T-helper 9 cell (primary cell): ENCODE measurements at places on chromosomes 16 and 17.

GRCh38 chr16:68279726-68280558 lies 15.6 kb downstream of the SLC7A6 start:
- DNase-seq: no peak

DNA sequence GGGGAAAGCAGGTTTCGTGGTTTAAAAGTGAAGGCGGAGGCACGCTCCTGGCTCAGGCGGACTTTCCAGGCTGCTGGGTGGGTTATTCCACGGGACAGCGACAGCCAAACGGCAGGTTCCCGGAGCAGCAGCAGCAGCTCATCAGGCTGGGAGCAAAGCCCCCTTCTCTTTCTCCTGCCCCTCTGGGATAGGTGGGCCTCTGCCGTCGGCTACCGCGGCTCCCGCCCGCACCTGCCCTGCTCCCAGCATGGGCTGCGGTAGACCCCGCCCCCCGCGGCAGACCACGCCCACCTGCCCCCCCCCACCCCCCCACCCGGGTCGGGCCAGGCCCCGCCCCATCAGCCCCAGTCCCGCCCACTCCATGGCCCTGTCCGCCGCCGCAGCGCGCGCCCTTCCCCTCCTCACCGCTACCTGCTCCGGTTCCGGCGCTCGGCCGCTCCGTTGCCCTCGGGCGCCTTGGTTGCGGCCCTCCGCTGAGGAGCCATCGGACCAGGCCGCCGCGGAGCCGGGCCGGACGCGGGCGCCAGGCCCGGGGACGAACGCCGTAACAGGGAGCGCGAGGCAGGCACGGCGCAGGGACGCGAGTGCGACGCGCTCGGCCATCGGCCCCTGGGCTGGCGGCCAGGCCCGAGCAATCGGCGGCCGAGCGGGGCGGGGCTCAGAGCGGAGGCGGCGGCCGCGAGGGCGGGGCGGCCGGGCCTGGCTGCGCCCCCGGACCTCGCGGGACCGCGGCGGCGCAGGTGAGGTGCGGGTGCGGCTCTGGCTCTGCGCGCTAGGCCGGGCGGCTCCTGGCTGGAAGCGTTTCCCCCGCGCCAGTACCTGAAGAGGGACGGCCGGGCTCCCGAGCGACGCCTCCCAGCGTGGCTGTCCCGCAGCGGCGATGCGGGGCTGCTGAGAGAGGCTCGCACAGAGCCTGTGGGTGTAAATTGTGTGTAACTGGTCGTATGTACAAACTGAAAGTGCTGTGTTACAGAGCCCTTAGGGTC lies at the start of the genes HEXD and OGFOD3:
TSS of gene HEXD (plus strand) at position 347 of the 986 bp plus-strand sequence. CDS start 1,453 bp downstream, outside the sequence.
TSS of gene OGFOD3 (minus strand) at position 586 of the 986 bp plus-strand sequence. CDS start at position 485, 101 bp downstream.
- DNase-seq: peak; percentile 78

GRCh38 chr16:69476920-69477443 lies 52.6 kb downstream of the CYB5B start:
- no peak for DNase-seq

DNA sequence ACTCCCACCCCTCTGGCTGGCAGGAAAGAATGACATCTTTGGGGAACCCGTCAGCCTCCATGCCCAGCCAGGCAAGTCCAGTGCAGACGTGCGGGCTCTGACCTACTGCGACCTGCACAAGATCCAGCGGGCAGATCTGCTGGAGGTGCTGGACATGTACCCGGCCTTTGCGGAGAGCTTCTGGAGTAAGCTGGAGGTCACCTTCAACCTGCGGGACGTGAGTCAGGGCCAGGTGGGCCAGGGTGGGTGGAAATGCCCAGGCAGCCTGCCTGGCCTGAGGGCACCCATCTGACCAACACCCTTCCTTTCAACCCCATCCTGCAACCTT lies 8.1 kb upstream of the DCAF7 start:
- DNase-seq: no peak

DNA sequence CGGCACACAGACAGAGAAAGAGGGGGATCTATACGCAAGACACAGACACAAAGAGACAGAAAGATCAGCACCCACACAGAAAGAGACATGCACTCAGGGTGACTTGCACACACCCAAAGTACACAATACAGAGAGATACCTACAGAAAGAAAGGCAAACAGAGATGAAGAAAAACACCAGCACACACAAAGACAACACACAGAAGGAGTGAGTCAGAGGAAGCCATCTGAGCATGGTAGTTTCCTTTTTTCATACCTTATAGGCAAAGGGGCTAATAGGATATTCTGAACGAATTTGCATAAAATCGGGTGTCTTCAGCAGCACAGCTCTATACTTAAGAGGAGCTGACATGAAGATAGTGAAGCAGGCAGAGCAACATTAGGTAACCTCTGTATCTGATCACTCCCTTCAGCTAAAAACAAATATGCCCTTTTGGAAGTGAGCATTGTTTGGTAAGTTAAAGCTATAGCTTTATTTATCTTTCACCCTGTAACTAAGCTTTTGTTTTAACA lies 198.6 kb downstream of the AATF start:
- no peak for DNase-seq

- DNase-seq: no peak
These were observed 382.8 kb downstream of the SEC14L1 start for GRCh38 chr17:77523540-77523939.

DNA sequence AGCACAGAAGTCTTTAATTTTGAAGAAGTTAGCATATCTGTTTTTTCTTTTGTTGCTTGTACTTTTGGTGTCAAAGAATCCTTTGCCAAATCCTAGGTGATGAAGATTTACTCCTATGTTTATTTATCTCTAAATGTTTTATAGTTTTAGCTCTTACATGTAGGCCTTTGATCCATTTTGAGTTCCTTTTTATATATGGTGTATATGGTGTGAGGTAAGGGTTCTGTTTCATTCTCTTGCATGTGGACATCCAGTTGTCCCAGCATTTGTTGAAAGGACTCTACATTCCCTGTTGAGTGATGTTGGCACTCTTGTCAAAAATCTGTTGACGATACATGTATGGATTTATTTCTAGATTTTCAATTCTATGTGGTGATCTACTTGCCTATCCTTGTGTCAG lies 62.2 kb downstream of the RNF213 start:
- DNase-seq: no peak

DNA sequence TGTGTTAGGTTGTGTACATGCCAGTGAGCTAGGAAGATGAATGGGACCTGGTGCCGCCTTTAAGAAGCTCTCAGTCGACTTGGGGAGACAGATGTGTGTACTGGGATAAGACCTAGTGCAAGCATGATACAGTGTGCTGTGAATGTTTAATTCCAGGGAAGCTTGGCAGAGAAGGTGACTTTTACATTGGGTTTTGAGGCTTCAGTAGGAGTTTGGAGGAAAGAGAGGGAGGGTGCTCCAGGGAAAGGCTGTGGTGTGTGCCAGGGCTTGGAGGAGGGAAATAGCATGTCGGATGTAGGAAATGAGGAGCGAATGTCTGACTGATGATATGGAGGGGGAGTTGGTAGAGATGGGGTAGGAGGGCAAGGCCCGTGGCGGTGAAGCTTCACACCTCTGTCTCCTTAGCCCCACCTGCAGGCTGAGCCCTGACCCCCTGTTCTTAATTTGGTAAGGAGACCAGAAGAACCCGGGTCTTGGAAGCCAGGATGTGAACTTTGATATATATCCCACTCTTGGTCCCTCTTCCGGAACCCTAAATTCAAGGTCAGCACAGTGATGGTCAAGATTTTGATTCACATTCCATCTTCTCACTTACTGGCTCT lies 76.6 kb downstream of the PLCG2 start:
- DNase-seq: no peak

GRCh38 chr17:2093349-2093748 lies 38.4 kb downstream of the HIC1 start:
- DNase-seq: no peak

DNA sequence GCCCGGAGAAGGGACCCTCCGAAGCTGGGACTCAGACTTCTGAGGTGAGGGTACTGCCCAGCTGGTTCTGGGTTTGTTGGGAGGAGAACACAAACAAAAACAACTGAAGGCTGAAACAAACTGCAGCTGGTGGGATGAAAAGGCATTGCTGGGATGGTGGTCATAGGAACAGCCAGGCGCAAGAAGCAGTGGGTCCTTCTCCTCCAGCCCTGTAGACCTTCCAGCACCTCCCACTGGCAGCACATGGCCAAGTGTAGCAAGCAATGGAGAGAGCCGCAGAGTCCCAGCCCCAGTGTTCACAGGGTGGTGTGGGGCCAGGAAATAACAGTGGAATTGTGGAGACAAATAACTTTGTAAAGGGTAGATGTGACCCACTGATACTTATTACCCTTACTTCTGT lies 48.7 kb upstream of the FOXJ1 start:
- no peak for DNase-seq
